CD4-positive, alpha-beta T cell treated with Interleukin-4 for 1 hour (primary cell): ENCODE measurements at places on chromosomes 5 and 9.

DNA sequence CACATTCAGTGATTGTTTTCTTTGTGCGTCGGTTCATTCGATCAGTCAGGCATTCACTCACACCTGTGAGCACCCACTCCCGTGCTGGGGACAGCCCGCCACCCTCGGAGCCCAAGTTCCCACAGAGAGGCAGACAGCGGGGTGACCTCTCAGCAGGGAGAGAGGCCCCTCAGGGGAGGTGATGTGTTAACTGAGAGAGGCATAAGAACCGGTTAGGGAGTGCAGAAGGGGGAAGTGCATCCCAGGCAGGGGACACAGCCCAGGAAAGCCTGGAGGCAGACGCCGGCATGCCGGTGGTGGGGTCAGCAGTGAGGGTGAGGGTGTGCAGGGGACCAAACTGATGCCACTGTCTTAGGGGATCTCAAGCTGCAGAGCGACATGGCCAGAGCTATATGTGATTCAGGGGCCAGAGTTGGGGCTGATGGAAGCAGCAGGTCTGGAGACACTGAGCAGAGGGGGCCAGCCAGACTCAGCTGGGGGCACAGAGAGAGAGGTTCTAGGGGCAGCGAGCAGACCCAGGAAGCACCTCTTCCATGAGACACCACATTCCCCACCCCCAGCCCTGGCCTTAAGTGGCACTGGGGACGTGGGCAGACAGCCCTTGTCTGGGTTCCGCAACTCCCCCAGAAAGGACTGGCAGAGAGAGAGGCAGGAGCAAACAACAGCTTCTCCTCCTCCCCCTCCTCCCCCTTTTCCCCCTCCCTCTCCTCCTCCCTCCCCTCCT lies 35.9 kb downstream of the HK3 start:
- DNase-seq: no peak

DNA sequence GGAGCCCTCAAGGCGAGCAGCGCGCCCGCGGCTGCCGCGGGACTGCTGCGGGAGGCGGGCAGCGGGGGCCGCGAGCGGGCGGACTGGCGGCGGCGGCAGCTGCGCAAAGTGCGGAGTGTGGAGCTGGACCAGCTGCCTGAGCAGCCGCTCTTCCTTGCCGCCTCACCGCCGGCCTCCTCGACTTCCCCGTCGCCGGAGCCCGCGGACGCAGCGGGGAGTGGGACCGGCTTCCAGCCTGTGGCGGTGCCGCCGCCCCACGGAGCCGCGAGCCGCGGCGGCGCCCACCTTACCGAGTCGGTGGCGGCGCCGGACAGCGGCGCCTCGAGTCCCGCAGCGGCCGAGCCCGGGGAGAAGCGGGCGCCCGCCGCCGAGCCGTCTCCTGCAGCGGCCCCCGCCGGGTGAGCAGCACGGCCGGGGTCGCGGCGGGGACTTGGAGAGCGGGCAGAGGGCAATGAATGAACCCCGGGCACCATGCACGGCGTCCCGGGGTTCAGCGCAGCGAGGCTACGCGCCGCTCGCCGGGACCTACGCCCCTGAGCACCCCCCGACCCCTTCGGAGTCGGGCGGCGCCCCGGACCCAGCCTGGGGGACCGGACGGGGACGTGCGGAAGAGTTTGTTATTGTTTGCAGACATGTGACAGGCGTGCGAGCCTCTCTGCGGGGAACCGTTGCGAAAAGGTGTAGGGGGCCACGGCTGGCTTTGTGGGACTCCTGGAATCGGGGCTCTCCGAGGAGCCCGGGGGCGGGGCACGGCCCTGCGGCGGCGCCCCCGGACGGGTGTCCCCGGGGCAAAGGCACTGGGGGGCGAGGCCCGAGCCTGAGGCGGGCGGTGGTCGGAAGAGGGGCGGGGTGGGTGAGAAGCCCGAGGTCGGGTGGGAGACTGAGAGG lies 553 bp downstream of the MAP3K1 start:
- peak; percentile 49 for DNase-seq

DNA sequence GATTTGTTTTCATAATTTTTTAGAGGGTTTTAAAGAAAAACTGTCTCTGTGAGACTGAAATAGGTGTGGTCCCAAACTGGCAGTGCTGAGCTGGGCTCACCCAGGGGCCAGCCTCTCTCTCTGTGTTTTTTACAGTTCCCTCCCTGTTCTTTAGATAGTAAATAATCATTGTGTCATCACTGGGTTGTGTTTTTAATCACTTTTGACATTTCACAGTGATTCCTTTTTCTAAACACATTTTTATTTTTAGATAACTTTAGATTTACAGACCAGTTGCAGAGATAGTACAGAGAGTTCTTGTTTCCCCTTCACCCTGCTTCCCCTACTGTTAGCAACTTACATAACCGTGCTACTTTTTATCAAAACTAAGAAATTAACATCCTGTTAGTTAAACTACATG lies 44.4 kb downstream of the MAP1B start:
- DNase-seq: no peak

DNA sequence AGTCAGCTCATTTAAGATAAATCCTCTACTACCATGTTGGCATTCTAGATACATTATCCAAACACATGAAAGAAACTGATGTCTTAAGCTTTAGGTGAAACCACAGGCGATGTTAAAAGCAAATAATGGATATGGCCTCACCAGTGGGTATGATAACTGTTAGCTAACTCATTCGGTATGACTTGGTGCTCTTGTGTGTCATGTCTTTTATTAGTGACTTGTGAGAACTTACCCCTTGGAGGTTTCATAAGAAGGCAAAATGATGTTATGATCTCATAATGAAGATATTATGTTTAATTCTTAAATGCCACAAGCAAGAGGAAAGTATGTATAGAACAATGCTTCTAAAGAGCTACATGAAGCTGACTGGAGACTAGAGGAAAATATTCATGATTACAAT lies 1227.0 kb downstream of the EFNA5 start:
- DNase-seq: no peak

- DNase-seq: peak; percentile 15
Measured at GRCh38 chr9:19999491-20000057, 210.7 kb upstream of the SLC24A2 start.

DNA sequence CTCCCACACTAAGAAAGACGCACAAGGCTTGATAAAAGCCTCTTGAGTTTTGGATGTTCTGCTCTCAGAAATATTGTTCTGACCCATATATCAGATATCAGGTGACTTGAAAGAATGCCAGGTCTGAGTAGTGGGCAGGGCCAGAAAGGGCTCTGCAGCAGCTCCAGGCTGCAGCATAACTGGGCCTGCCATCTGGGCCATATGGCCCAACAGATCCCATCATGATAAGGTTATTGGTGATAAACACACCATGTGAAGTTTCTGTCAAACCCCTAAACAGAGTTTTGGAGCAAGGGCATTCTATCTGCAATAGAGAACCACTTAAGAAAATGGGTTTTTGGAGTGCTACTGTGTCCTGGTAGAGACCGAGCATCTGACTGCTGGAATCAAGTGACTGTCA lies 29.8 kb upstream of the NPM1 start:
- no peak for DNase-seq

GRCh38 chr9:27853529-27853928 lies 280.2 kb upstream of the C9orf72 start:
- DNase-seq: no peak

- no peak for DNase-seq
Measured at GRCh38 chr5:4831325-4831724, 308.8 kb upstream of the ADAMTS16 start.

DNA sequence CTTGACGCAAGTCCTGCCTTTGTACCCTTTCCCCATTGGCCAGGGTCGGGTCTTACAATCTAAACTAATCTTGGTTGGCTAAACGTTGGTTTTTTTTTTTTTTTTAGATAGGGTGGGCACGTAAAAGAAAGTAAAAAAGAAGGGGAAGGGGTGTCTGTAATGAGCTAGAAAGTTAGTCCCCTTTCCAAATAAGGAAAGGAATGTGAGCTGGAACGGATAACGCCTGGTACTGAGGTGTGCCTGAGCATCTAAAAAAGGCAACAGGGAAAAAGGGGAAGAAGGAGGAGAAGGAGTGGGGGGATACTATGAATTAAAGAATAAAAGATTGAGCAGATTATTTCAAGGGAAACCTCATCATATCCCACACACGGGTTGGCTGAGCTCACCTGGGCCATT lies 66.2 kb upstream of the IL17B start:
- no peak for DNase-seq

DNA sequence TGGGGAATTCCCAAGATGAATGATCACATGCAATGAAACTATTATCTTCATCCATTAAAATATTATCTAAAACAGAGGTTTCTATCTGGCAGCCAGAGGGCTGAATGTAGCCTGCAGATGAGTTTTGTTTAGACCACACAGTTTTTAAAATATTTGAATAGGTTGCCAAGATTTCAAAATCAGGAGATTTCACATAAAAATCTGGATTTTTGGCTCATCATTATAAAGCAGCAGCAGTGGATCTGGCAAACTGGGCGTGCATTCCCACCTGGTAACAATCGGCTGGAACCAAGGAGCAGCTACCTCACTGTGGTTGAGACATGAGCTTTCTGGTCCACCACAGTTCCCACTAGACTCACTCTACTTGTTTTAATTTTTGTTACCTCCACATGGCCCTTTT lies 155.1 kb downstream of the BNC2 start:
- DNase-seq: no peak

- no peak for DNase-seq
Measured at GRCh38 chr5:177388521-177389052, 4.4 kb downstream of the SLC34A1 start.

DNA sequence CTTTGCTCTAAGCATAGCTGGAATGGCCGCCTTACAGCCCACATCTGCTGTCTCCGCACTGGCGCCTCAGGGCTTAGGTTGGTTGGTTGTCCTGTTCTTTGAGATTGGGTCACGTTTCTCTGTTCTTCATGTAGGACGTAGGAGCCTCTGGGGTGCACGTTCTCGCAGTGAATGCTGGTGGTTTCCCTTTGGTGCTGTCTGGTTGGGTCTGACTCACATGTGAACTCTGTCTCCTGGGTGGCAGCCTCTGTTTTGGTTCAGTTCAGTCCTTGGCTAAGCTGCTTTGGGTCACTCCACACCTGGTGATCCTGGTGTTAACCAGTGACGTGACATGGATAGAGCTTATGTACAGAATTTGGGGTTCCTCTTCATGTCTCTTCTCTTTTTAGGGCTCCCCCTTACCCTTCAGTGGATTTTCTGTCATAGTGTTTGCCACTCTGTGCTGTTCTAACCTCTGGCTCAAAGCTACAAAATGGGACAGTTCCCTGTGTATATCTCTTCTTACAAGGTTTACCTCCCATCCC lies 12.6 kb upstream of the LPCAT1 start:
- peak; percentile 83 for DNase-seq

GRCh38 chr9:71743217-71743705 lies 25.1 kb downstream of the CEMIP2 start:
- no peak for DNase-seq
